ENCODE measurements at places on chromosomes 7 and 10.

- no peak for DNase-seq
Observed at GRCh38 chr10:53463539-53463938, 691.0 kb upstream of the MBL2 start.

- no peak for DNase-seq
Observed at GRCh38 chr10:60367901-60368300, 21.8 kb downstream of the ANK3 start.

DNA sequence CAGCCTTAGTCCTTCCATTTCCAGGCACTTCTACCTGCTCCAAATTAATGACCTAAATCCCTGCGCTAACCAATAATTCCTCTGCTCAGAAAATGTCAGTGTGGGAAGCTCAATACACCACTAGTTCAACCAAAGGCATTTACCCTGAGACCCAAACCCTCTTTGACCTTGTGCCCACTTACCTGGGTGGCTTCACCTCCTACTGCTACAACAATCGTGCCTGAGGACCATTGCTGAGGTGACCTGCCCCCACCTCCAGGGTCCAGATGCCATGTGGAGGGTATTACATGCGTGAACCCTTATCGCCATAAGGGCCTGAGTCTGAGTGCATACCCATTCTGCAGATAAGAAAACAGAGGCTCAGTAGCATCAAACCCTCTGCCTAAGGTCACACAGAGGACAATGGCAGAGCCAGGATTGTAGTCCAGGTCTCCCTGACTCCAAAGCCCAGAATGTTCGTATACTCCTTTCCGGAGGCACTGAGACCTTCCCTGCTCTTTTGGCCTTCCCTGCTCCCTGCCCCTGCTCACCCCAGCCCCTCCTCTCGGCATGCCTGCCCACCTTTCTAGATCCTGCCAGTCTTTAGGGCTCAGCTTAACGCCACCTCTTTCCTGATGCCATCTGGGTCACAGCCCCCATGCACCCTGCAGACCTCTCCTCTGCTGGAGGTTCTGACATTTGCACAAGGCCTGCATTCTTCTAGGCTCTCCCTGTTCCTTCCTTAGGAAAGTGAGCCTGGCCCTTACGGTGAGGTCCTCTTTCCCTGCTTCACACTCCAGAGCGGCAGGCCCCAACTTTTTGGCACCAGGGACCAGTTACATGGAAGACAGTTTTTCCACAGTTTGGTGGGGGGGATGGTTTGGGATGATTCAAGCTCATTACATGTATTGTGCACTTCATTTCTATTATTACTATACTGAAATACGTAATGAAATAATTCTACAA, 94.9 kb downstream of the CHST15 start:
- no peak for DNase-seq

- DNase-seq = no peak
Observed at GRCh38 chr10:34135515-34135914, 679.6 kb downstream of the PARD3 start.

DNA sequence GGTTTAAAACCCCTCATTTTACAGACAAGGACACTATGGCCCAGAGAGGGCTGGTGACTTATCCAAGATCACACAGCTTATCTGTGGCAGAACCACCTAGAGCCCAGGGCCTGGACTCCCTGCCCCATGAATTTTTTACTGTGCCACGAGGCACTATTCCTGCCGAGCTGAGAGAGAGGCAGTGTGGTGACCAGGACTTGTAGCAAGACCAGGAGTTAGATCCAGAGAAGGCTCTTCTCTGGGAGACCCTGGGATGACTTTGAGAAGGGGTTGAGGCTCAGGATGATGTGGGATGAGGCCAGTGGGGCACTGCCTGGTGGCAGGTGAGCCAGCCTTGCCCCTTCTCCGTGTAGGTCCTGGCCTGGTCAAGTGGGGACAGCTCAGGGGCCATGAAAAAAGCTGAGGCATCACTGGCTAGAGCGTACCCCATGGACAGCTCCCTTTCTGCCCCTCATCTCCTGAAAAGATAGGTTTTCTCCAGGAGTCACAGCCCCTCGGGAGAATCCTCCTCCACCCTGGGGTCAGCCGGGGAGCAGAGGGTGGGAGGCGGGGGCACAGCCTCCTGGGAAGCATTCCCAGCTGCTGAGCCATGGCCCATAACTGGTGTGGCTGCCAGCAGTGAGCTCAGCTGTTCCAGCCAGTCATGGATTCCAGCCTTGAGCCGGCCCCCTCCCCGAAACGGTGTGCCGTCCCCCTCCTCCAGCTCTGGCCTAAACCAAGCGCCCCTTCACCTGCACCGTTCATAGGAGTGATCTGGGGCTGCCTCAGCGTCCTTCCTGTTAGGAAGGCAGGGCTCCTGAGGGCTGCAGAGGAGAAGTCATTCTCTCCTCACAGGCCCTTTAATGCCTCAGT, 5.8 kb downstream of the FLNC start:
- no peak for DNase-seq

GRCh38 chr7:36486336-36486735, 96.7 kb downstream of the ANLN start:
- no peak for DNase-seq

GRCh38 chr7:50274361-50274760, 30.2 kb upstream of the IKZF1 start:
- DNase-seq = no peak

DNA sequence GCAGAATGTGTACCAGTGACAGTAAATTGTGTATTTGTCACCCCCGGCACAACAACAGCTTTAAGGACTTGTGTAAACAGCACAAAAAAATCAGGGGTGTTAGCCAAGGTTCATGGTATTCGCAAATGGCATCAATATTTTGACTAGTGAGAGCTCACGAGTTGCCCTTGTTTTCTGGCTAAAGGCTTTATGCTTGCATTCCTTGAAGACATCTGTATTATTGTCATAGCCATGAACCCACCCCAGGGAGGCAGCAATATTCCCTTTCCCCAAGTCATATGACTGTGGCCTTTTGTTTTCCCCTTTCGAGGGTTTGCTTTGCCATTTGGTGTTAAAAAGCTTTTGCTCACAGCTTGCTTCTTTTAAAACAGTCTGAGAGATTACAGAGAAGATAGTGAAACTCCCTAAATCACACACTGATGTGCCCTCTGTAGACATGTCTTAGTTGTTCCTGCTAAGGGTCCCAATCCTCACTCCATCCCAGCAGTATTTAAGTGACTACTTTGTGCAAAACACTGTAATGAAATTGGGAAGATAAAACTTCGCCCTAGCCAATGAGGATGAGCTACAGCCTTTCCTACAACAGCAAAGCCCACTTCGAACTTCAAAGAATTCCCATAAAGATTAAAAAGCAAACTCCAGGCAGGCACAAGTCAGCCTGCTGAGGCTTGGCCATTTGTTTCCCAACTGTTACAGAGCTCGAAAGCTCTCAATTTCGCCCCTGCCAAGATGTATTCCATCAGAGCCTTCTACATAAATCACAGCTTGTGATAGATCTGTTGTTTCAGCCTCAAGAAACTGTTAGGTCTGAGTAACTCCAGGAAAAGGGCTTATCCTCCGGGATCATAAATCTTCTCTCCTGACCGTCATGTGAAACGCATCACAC, 172.3 kb downstream of the ADAM12 start:
- DNase-seq = peak; percentile 92

- no peak for DNase-seq
Observed at GRCh38 chr10:120285408-120285807, 171.6 kb upstream of the PLPP4 start.

DNA sequence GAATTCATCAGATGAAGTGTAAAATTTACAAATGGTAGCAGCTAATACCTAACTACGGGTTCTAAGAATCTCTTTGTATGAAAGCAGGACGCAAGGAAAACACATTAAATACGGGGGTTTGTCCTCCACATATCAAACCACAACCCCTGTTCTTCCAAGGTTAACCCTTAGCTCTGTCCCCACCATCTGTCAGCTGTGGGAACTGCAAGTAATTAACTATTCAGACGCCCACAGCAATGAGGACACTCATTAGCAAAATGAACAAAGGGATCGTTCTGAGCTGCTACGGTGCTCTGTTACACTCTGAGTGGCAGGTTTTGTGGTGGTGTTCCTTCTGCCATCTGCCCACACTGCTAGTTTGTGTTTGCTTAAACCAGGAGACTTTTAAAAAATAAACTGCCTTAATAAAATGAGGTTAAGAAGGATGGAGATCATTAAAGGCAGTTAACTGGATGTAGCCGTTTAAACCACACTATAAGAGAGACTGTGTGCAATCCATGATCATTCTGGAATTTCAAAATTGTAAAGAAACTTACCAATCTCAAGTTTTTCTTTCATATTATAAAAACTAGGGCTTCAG, 51.4 kb downstream of the C10orf67 start:
- no peak for DNase-seq

GRCh38 chr7:81170291-81170690, 251.4 kb upstream of the SEMA3C start:
- no peak for DNase-seq

DNA sequence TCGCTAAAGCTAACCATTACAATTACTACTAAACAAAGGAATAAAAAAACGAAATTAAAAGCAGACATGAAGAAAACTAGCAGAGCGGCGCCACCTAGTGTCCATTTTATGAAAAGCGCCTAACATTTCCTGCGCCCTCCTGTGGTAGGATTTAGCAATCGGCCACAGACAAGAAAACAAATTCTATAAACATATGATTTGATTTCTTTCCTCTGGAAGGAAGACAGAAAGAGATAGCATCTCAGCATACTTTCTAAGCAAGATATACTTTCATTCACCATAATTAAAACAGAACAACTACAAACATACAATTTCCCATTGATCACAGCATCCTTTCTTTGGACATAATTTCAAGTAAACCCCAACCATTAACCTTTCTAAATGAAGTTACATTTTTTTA, 337.7 kb upstream of the NPVF start:
- peak; percentile 8 for DNase-seq

DNA sequence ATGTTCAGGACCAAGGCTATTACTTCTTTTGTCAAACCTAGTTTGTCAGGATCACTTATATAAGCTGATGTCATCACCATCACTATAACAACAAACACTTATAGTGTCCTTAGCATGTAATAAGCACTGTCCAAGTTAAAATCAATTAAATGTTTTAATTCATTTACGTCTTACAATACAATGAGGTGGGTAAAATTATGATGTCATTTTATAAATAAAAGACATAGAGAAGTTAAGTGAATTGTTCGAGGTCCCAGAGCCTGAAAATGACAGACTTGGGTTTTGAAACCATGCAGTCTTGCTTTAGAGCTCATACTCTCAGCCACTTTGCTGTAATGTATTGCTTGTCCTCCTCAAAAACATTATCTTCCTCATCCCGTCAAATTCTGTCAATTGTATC, 48.3 kb downstream of the SLC13A1 start:
- DNase-seq = no peak

DNA sequence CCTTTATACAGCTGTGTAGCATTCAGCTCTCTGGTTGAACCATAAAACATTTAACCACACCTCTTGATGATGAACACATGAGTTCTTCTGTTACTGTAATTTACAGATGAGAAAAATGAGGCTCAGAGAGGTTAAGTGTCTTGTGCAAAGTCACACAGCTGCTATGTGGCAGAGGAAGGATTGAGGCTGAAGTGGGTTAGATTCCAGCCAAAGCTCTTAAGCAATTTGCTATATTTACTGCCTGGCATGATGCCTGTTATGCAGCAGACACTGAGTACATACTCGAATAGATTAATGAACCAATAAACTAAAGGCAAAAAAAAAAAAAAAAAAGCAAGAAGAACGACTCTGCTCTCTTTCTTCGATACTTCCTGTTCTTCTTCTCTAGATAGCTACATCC, 35.7 kb downstream of the GFRA1 start:
- DNase-seq = no peak

GRCh38 chr7:97011536-97012364, 6.4 kb downstream of the DLX6 start:
- DNase-seq = no peak

DNA sequence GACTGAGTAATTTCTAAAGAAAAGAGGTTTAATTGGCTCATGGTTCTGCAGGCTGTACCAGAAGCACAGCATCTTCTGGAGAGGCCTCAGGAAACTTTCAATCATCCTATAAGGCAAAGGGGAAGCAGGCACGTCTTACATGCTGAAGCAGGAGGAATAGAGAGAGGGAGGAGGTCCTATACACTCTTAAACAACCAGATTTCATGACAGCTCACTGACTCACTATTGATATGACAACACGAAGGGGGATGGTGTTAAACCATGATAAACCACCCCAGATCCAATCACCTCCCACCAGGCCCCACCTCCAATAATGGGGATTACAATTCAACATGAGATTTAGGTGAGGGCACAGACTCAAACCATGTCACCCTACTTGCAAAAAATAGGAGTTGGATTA, 201.5 kb downstream of the CDK14 start:
- DNase-seq = no peak

GRCh38 chr10:51788273-51788672, 88.9 kb upstream of the CSTF2T start:
- DNase-seq = no peak

DNA sequence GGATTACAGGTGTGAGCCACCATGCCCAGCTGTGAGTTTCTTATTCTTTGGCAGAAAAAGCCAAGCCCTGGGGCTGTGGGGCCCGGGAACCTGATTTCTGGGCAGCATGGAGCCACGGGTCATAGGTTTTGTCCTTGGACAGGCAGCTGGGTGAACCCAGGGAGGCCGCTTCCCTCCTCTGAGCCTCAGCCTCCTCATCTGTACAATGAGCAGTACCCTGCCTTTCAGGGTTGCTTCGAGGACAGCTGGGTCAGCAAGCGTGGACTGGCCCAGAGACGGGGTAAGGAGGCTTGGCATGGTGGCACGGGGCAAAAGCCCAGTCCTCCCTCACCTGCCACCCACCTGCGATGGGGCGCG, 84.1 kb upstream of the GNA12 start:
- DNase-seq = no peak
